ENCODE measurements at places on chromosomes 6 and 20.
A peak's percentile ranks its signal among the peaks of the same experiment; 100 is the strongest.

DNA sequence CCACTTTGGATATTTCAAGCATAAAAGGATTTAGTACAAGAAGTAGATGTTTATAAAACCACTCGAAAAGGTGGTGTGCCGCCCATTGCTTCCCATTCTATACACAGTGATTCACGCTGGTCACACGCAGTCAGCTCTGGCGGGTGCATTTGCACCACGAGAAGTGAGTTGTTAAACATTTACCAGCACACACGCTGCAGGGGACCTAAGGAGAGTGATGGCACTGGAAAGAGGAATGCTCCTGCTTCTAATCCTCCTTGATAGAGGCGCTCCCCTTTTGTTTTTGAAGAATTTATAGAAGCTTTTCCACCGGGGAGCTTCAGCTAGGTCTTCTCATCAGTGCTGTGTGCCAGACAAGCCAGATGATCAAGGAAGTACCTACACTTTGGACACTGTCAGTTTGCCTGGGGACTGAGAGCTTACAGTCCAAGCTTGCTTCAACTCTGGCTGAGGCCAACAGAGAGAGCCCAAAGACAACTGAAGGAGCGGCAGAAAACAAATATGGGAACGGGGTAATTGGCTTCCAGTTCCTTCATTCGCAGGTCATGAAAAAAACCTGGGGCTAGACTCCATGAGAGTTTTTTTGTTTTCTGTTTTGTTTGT, 31.2 kb downstream of the MUC22 start:
- peak; percentile 63 for DNase-seq

GRCh38 chr6:19788686-19789085, 48.5 kb upstream of the ID4 start:
- no peak for DNase-seq

DNA sequence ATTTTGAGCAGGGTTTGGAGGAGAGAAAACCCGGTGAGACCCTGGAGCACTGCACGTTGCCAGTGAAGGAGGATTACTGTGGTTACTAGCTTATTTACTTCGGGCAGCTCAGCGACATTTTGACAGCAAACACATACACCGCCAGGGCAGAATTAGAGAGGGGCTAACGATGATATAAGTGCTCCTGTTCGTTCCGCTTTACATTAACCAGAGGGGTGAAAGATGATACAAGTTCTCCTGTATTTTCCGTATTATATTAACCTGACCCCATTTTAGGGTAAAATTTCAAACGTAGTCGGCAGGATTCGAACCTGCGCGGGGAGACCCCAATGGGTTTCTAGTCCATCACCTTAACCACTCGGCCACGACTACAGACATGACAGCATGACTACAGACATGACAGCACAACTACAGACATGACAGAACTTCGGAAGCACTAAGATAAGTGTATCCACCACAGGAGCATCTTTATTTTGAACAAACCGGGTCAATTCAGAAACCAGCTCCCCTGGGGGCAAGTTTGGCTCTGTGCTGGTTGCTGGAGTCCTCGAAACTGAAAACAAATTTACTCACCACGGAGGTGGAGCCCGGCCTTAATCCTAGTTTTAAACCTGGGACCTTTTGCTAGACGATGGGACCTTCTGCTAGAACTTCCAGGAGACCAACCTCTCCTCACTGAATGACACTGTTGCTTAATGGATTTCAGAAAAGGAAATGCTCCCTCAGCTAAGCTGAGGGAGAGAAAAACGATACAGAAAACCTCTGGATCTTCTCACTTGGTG, 80.4 kb upstream of the ZNF184 start:
- no peak for DNase-seq

DNA sequence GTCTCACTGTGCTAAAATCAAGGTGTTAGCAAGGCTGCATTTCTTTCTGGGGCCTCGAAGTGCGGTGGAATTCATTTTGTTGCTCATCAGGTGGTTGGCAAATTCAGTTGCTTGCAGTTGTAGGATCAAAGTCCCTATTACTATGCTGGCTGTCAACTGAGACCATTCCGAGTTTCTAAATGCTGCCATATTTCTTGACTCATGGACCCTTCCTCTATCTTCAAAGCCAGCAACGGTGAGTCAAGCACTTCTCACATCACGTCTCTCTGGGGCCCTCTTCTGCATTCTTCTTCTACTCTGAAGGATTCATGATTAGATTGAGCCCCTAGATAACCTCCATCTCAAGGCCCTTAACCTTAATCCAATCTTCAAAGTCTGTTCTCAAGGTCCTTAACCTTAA, 619.7 kb downstream of the HACE1 start:
- no peak for DNase-seq

DNA sequence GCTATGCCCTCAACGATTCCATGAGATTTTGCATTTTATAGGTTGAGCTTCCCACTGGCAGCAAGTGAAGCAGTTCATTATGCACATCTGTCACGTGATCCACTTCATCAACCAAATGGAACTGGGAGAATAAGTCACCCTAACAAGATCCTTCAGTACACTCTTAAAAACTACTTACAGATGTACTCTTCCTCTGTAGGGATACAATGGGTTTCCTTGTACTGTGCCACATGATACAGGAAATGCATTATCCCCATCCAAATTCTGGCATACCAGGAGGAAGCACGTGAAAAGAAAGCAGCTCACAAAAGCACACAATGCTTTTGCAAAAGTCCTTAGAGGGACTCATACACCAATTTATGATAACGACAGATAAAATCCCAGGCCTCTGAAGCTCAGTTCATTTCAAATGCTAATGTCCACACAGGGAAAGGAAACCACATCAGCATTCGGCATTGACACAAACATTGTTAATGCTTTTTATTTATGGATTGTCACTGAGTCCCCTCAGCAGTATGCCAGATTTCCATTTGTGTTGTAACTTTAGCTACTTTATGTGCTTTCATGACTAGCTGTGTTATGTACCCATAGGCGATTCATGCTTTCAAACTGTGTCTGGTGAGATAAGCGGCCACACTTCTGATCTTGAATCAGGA, 58.1 kb upstream of the REV3L start:
- no peak for DNase-seq

- no peak for DNase-seq
These were observed 56.9 kb downstream of the SYNJ2 start for GRCh38 chr6:158038291-158039177.

DNA sequence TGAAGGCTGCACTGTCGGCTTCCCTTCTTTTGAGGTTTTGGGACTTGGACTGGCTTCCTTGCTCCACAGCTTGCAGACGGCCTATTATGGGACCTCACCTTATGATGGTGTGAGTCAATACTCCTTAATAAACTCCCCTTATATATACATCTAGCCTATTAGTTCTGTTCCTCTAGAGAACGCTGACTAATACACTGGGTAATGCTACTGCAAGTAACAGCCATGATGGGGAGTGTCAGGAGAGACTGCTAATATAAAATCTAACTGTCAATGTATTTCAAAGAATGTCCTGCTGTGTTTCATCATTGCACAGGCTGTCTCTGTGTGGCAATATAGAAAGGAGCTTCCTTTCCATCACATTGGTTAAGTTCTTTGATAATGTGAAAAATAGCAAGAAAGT, 57.7 kb upstream of the UST start:
- no peak for DNase-seq

GRCh38 chr6:114087496-114087895, 116.5 kb upstream of the HDAC2 start:
- DNase-seq, result no peak

DNA sequence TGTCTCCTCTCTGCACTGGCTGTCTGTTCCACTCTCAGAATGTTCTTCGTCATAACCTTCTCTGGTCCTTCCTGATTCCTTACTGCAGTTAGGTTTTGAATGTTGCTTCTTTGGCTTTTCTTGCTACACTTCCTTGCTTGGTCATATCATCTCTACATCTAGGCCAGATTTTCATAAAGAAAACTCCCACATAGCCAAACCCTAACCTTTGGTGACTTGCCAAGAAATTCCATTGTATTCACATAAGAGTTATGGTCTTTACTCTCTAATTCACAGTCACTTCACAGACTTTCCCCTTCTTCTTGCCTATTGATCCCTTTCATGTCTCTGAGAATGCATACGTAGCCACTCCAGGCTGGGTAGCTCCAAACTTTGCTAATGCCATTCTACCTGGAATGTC, 41.9 kb upstream of the SIM1 start:
- DNase-seq, result no peak

- peak; percentile 48 for DNase-seq
These were observed 29.8 kb downstream of the SYNJ2 start for GRCh38 chr6:158011478-158011920.

- no peak for DNase-seq
These were observed 13.4 kb downstream of the UST start for GRCh38 chr6:148760258-148760534.

DNA sequence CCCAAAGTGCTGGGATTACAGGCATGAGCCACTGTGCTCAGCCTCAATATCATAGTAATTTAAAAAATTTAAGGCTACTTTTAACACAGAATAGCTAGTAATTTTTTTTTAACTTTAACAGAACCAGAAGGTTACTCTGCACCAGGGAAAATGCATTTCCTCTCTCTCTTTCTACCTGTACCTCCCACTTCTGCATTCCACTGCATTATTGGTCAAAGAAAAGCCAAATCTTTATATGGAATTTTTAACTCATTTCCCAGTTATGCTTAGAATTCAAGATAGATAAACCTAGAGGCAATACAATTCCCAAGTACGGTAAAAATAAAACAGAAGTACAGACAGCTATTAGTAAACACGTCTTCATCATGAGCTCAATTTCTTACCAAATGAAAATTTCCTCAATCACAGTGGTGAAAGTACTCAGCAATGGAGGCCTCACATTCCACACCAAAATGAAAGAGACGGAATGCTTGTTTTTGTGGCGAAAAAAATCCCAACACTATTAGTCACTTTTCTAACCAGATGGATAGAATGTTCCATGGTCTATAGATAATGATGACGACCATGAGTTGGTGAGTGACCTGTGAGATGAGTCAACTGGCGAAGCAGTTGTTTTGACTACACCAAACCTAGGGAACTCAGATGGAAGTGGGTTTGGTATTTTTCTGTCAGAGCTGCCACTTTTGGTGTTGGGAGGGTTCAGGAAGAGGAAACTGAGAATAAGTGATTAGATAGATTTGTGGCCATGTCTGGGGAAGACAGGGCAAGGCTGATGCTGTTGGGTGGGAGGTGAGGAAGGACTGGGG, 104.7 kb upstream of the SGK1 start:
- no peak for DNase-seq

Measured in stomach (tissue), 19 donors.